Fibroblast of skin of left biceps (primary cell): ENCODE measurements at places on chromosomes 6 and 20.

- no peak for DNase-seq
These were observed 27.0 kb downstream of the MAP7 start for GRCh38 chr6:136523196-136523595.

- no peak for DNase-seq
These were observed 34.8 kb downstream of the MDFI start for GRCh38 chr6:41672816-41673703.

GRCh38 chr20:9839626-9840025 is 750 bp upstream of the PAK5 start:
- no peak for DNase-seq

DNA sequence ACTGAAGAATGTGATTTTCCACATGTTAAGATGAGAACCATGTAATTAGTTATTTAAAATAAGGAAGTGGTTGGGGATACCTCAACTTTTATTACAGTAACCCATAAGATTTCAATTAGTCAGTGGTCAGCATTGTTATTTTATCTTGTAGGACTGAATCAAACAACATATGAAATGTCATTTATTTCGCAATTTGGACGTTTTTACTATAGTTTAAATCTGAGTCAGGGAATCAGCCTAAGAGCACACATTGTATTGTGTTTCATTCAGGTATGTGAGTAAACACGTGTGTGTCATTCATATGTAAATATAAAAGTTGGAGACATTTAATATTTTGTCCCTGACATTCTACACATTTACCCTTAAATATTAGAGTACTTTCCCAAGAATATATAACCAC is 1418.7 kb downstream of the GRIK2 start:
- DNase-seq, result peak; percentile 0

DNA sequence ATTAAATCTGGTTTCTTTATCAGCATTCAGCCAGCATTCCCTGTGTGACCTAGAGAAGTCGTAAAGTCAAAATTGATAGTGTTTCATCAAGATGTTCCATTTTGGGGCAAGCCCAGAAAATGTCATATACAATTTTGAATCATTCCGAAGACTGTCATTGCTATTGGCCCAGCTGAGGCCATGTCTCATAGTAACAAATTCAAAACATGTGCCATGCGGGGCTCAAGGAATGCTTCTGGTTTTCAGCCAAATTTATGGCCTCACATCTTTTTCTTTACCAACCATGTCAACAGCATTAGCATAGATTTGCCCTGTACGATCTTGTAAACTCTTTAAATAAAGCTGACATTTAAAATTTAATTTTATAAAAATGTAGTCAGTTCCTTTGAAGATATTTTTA is 314.7 kb downstream of the PAX1 start:
- DNase-seq, result peak; percentile 28

DNA sequence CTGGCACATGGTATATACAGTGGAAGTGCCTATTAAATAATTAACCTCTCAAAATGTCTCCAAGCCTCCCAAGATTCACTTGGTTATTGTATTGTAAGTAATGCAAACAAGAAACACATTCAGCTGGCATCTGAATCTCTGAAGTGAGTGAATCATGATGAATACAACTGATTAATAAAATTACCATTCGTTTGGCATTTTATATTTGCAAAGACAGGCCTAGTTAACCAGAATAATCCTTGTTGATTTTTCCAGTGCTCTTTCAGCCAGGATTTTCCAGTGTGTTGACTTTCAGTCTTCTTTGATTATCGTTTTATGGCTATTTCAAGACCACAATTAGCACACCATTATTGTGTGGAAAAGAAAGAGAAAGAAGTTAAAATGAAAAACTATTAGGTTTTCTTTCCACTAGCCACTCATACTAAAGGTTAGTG is 20.3 kb downstream of the SLC22A2 start:
- DNase-seq, result no peak

DNA sequence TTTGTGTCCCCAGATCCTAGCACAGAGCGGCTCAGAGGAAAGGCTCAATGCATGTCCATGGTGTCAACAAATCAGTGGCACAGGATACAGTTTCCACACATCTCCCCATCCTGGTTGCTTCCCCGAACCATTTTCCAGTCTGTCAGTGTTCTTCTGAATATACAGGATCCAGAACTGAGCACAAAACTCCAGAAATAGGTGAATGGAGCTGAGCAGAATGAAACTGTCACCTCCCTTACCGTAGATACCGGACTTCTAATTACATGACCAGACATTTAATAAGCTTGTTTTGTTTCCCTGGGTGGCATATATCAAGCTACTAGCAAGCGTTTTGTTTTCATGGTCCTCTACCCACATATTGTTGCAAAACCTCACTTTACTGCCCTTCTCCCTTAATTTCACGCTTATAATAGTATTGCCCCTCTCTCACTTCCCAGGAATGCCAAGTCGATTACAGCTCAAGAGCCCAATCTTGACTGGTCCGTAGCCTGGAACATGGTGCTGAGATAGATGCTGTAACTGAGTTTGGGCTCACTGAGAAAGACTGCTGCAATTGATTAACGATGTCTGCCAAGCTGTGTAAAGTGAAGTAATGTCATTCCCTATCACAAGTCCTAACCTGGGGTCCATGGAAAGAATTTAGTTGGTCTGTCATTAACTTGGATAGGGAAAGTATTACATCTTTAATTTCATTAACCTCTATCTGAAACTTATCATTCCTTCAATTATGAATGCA is 12.0 kb upstream of the SCRT2 start:
- no peak for DNase-seq

- DNase-seq, result no peak
These were observed 6.9 kb upstream of the HELZ2 start for GRCh38 chr20:63580796-63581461.

DNA sequence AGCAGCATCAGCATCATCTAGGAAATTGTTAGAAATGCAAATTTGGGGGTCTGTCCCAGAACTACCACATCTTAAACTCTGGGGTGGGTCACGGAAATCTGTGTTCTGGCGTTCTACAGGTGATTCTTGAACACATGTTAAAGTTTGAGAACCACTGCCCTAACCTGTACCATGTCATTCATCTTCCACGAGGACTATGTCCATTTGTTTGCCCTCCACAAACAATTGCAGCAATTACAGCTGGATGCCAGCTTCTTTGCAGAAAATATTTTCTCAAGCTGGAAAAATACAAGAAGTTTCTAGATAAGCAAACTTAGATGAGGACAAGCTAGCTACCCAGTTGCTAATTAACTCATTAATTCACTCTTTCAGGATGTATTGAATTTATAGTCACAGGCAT is 54.1 kb downstream of the MAFB start:
- DNase-seq, result no peak

- no peak for DNase-seq
These were observed 46.3 kb downstream of the OR2B2 start for GRCh38 chr6:27865850-27866356.

- no peak for DNase-seq
These were observed 64.0 kb downstream of the NHLRC1 start for GRCh38 chr6:18058429-18058828.

DNA sequence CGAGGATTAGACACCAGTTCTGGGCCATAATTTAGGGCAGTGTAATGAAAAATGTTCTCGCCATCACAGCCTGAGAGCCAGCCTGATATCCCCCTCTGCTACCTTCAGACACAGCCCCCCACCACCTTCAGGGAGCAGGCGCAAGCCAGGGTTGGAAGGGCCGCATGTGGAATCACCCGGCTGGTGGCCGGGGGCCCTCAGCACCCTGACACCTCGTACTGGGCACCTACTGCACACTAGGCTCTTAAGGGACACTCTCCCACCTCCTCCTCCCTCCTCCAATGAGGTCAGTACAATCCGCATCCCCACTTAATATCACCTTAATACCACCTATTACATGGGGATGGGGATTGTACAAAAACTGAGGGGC is 55.5 kb downstream of the BMP7 start:
- no peak for DNase-seq
